ENCODE measurements at places on chromosomes 7 and 10.

GRCh38 chr7:67309764-67310549 is 313.3 kb downstream of the TYW1 start:
- no peak for DNase-seq

DNA sequence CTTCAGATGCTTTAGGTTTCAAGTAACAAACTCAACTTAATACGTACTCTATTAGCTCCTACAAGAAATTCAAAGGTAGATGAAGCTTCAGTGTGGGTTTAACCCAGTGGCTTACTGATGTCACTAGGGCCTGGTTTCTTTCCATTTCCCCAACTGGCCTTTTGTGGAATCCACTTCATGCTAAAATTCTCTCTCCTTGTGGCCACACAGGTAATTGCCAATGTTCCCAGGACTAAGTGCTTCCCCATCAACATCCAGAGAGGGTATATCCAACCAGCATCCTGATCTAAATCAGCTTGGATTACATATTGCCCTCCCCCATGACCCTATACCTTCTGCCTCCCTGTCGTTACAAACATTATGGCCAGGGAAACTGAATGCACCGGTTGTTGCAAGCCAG is 10.7 kb downstream of the FBXL13 start:
- DNase-seq: no peak

DNA sequence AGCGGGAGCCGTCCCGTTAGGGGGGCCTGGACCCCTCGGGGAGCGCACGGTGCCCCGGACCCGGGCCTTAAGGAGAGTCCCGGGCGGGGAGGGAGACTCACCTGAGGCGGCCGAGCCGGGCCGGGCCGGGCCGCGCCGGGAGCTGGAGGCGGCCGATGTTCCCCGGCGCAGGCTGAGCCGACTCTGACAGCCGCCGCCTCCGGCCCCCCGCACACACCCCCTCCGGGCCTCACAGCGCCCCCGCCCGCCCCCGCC is at the start of gene ACHE:
TSS of gene ACHE (minus strand) at position 188 of the 255 bp plus-strand sequence. CDS start 1,656 bp downstream, outside the sequence.
- DNase-seq: no peak

- DNase-seq: no peak
Observed at GRCh38 chr10:93826355-93826754, 67.4 kb upstream of the SLC35G1 start.

DNA sequence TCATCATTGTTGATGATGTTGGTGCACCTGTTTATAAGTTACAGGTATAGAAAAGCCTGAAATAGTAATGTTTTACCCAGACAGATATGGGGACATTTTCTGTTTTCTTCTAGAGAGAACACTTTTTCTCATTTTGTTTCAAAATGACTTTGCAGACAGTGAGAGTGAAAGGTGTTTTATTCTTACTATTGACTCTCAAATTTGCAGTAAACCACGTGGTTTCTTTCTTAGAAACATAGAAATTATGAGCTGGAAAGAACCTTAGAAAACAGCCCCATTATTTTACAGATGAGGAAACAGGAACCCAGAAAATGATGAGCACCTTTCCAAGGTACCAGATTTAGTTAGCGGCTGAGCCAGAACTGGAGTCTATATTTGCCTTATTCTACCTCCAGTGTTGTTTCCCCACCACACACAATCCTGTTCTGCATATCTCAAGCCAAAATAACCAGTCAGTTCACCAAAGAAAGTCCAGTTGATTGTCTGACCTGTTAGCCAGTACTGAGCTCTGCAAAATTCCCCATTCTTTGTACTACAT is 138.9 kb upstream of the AHR start:
- DNase-seq: no peak

GRCh38 chr10:98292971-98293370 is 25.0 kb upstream of the LOXL4 start:
- no peak for DNase-seq

DNA sequence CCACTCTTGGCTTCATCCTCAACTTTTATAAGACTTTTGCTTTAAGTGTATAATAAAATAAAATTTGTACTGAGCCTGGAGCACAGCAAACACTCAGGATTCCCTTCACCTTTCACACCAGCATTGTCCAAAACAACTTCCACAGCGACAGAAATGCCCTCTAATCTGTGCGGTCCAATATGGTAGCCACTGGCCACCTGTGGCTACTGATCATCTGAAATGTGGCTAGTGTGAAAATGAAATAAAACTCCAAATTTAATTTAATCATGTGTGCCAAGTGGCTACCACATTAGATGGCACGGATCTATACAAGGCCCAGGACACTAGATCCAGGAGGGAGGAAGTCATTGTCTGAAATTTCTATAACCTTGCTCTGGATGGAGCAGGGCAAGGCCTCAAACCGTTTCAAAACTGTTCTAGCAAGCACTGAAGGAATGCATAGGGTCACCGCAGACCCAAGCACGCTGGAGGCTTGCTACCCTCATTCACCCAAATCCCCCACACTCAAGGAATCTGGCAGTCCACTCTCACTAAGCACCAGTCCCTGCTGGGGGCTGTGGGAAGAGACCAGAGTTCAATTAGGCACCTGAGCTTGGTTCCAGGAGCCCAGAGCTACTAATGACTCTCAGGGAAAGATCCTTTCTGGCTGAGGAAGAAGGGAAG is 6.3 kb upstream of the MYO1G start:
- DNase-seq: no peak

DNA sequence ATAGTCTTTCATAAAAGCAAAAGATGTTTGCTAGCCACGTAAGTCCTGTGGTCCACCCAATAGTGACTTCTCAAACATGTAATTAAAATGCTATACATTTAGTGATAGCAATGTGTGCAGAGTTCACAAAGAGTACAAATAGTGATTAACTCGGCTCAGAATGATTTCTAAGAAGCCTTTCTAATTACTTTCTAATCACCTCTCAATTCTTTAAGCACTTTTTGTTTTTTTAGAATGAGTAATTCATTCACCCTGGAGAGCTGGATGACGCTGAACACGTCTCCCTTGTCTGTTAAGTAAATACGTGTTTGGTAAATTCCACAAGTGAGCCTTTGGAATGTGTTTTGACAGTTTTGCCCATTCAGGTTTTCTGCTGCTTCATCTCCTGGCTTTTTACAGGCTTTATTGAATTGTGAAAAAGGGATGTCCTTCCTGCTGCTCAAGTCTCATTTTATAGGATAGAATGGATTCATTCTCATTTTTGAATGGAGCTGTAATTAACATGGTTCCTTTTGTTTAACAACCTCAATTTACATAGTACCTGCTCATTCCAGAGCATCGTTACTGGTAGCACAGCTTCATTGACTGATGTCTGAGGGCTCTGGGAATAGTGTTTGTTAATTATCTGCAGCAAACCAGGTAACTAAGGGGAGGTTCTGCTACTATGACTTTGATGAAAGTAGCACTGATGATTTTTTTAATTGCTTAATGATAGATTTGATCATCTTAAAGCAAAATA is 212.1 kb downstream of the VTI1A start:
- no peak for DNase-seq
